HFFc6 (cell line): ENCODE measurements at places on chromosomes 5 and 9. TPM values are rescaled to one million over a fixed set of nuclear protein-coding genes. Genes with fewer than 3 reads are reported as not detected.

DNA sequence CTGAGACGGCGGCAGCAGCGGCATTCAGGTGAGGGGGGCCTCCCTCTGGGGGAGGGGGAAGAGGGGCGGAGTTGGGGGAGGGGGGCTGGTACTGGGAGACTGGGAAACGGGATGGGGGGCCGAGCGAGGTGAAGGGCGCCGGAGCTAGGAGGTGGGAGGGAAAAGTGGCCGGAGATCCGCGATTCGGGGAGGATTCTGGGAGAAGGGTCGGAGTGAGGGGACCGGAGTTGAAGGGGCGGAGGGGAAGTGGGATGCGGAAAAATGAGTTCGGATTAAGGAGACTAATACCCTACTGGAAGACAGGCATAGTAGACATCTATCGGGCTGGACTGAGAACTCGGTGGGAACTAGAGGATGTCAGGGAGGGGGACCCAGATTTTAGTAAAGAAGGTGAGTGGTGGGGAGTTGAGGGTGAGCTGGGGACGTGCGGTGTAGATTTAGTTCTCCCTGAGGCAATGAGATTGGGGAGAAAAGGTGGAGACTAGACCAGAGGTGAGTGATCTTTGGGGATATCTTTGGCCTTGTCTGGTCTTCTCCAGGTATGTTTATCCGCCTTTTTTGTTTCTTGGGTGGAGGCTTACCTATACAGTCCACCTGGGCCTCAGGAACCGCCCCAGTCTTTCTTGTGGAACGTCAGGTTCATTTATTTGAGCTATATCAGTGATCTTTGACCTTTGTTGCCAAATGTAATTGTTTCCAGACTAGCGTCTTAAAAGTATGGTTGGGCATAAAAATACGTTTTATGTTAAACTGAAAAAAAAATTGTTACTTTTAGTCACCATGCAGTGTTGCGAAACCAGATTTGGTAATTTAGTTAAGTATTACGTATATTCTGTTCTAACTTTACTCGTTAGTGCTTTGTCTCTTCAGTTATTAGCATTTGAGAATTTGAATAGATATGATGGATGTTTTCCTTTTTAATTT, 632 bp downstream of the UBAP1 start:
- peak; percentile 50 for DNase-seq
- H3K4me3 ChIP-seq = peak overlapping the region; percentile 99
- H3K27ac ChIP-seq = peak overlapping the region; percentile 98

GRCh38 chr5:54347221-54347865, 37.0 kb upstream of the ARL15 start:
- peaks cover 9% of the 10 kb centered on the region; the same call in 1 of the 2 replicates for H3K27me3 ChIP-seq
- H3K36me3 ChIP-seq = peaks cover 17% of the 10 kb centered on the region
- no peaks in the 10 kb centered on the region for H3K4me1 ChIP-seq

- no peak overlapping the region for H3K4me3 ChIP-seq
- H3K27ac ChIP-seq = no peak overlapping the region
- H3K27me3 ChIP-seq = no peaks in the 10 kb centered on the region; the same call in 1 of the 2 replicates
- H3K36me3 ChIP-seq = peaks cover 71% of the 10 kb centered on the region
Observed at GRCh38 chr9:132644251-132644650, 25.5 kb downstream of the DDX31 start.

- DNase-seq = peak; percentile 95
- H3K4me1 ChIP-seq = peaks cover 44% of the 10 kb centered on the region
- peak within 1 kb of the TSS; percentile 93 for H3K27ac ChIP-seq
- H3K36me3 ChIP-seq = peaks cover 18% of the 10 kb centered on the region
Observed at GRCh38 chr9:86354011-86354817, at the start of gene TUT7. Gene TUT7 (minus strand): TSS chr9:86354410. CDS start chr9:86353199, 1,211 bp downstream.

DNA sequence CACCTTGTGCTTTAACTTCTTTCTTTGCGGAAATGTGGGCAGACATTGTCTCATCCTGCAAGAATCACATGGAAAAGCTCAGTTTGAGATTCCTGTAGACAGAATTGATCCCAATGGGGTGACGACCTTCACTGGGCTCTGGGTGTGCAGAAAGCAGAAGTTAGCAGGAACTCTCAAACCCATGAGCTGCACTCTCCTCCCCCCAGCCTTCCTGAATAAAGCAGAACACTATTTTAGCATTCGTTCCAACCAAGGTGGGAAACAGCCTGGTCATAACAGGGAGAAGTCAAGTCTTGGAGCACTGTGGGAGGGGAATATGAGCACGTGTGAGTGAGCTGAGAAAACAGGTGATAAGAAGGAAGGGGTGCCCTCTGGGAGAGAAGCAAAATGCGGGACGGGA, 87.4 kb upstream of the FER start:
- H3K36me3 ChIP-seq = no peaks in the 10 kb centered on the region
- H3K27ac ChIP-seq = no peak overlapping the region
- DNase-seq = no peak
- H3K4me1 ChIP-seq = peaks cover 17% of the 10 kb centered on the region

- H3K4me3 ChIP-seq = no peak overlapping the region
- peaks cover 28% of the 10 kb centered on the region for H3K36me3 ChIP-seq
- H3K4me1 ChIP-seq = peaks cover 33% of the 10 kb centered on the region
- H3K27me3 ChIP-seq = no peaks in the 10 kb centered on the region; the same call in none of the 2 replicates
- H3K27ac ChIP-seq = no peak overlapping the region; the same call in 1 of the 2 replicates
Observed at GRCh38 chr9:37443566-37443965, 21.1 kb downstream of the GRHPR start.

GRCh38 chr5:138466125-138466899, 1.0 kb downstream of the EGR1 start:
- H3K4me3 ChIP-seq = peak overlapping the region; percentile 89
- peak overlapping the region; percentile 97 for H3K27ac ChIP-seq
- H3K27me3 ChIP-seq = peaks cover 62% of the 10 kb centered on the region
- peak; percentile 50 for DNase-seq

DNA sequence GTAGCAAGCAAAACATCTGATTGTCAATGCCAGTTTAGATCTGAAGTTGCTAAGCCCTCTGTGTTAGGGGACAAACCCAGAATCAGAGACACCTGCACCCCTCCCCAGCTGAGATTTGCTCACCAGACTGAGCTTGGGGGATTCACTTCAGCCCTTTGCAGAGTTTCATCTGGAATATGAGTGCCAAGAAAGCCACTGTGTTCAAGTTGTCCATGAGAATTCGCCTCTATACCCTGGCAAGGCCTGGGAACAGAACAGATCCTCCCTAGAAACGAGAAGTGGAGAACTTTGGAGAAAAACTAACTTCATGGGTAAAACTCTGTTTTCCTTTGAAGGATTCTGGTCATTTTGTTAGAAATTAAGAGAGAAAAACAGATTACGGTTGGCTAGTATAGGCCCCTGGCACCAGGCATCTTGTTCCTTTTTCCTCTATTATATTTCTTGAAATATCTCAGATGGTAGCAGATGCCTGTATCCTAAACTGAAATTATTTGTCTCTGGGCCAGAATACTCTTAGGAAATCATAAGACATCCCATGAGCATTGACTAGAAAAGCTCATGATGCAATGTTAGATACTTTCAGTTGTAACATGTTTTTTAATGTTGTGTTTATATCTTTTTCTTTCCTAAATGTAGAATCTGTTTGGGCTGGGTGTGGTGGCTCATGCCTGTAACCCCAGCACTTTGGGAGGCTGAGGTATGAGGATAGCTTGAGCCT, 64.4 kb downstream of the SNX18 start:
- DNase-seq = no peak
- H3K27me3 ChIP-seq = peaks cover 5% of the 10 kb centered on the region; the same call in 1 of the 2 replicates
- H3K36me3 ChIP-seq = 0 out of 2 replicates have a peak, but pooled peaks cover 5% of the 10 kb centered on the region

GRCh38 chr9:124220946-124221451, 36.8 kb upstream of the NEK6 start:
- peaks cover 27% of the 10 kb centered on the region for H3K27me3 ChIP-seq
- no peak for DNase-seq
- no peak overlapping the region for H3K27ac ChIP-seq

GRCh38 chr9:106936680-106937079, 73.7 kb downstream of the ZNF462 start:
- no peak for DNase-seq
- H3K27ac ChIP-seq = no peak overlapping the region
- H3K36me3 ChIP-seq = peaks cover 59% of the 10 kb centered on the region
- H3K4me1 ChIP-seq = peaks cover 14% of the 10 kb centered on the region
- no peak overlapping the region for H3K4me3 ChIP-seq

GRCh38 chr9:89095761-89096528, 82.7 kb downstream of the SHC3 start:
- no peaks in the 10 kb centered on the region for H3K36me3 ChIP-seq
- no peak overlapping the region for H3K4me3 ChIP-seq
- no peak for DNase-seq

DNA sequence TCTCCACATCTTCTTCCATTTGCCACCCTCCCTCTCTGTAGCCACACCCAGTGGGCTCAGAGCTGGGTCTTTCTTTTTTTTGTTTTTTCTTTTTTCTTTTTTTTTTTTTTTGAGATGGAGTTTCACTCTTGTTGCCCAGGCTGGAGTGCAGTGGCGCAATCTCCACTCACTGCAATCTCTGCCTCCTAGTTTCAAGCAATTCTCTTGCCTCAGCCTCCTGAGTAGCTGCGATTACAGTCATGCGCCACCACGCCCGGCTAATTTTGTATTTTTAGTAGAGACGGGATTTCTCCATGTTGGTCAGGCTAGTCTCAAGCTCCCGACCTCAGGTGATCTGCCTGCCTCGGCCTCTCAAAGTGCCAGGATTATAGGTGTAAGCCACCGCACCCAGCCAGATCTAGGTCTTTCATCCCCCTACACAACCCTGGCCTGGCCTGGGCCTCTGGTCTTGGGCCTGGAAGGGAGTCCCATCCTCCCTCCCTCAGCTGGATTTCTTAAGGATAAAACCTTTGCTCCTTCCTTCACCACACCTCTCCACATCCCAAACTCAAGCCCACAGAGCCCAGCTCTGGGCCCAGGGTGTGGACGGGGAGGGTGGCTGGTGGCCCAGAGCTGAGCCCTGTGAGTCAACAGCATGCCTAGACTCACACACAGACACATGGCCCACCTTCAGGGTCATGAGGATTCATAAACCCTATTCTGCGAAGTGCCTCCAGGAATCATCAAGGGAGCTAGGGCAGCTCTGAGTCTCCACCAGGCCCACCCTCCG, 18.8 kb upstream of the KCNIP1 start:
- DNase-seq = no peak
- no peak overlapping the region for H3K27ac ChIP-seq
- no peaks in the 10 kb centered on the region for H3K4me1 ChIP-seq

DNA sequence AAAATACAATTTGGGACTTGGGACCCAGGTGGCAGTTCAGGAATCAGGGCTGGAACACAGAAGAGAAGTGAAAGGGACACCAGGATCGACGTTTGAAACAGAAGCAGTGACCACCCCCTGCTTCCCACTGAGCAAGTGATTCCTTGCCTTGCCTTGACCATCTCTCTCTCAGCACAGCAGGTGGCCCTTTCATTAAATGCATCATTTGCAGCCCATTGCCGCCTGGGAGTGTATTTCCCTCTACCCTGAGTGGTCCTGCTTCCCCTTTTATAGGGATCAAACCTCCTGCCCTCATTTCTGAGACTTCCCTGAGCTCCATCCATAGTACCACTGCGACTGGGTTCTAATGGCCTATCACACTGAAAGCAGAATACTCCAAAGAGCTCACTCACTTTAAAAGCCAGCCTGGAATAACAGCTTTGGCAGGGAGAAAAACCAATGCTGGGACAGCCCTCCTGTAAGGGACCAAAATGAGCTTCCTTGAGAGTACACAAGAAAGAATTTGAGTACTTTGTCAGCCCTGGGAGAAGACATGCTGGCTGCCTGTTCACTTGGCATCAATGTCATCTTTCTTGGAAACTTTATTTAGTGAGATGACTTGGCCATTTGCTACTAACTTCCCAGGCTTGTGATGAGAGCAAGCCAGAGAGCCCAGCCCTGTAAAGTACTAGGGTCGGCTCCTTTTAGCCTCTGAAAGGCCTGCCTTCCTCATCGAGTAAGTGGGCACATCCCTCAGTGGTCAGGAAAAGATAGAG, 149.7 kb downstream of the SLIT3 start:
- peaks cover 9% of the 10 kb centered on the region for H3K27me3 ChIP-seq
- H3K4me3 ChIP-seq = no peak overlapping the region
- no peak for DNase-seq
- peaks cover 11% of the 10 kb centered on the region; the same call in 1 of the 2 replicates for H3K4me1 ChIP-seq

GRCh38 chr5:936149-937144, 43.8 kb downstream of the TRIP13 start:
- H3K4me1 ChIP-seq = no peaks in the 10 kb centered on the region

DNA sequence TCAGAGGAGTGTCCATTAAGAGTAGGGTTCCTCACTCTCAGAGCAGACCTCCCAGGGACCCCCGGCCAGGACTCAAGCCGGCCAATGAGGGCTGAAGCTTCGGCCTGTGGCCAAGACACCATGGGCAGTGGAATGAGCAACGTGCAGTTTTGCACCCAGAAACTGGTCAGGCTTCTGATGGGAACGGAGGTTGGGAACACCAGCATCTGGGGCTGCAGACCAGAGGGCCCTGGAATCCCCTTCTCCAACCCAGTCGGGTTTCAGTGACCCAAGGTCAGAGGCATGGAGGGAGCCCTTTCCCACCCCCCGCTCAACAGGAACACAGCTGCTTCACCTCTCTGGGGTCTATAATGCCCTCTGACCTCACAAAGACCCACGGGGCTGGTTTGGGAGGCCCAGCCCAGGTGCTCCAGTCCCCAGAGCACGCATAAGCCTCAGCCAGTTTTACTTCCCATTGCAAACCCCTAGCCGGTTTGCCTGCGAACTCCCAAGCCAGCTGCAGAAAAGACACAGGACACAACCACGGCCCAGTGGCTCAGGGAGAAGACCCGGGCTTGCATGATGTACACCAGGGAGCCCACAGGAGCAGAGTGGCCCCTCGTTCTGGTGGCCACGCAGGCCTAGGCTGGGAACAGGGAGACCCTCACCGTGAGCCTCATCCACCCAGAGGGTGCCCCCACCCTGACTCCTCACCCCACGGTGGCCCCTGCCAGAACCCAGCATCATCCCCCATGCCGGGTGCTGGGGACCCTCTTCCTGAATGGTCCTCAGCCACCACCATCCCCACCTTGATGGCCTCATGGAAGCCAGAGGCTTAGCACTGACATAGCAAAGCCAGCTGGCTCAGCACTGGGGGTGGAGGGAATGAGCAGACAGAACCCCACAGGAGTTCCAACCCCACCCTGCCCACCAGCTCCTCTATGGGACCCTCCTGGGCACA, 30.6 kb downstream of the VAV2 start:
- H3K4me1 ChIP-seq = peaks cover 28% of the 10 kb centered on the region
- H3K27ac ChIP-seq = no peak overlapping the region
- H3K36me3 ChIP-seq = peaks cover 24% of the 10 kb centered on the region
- H3K27me3 ChIP-seq = peaks cover 2% of the 10 kb centered on the region

GRCh38 chr9:127522727-127523126, 71.4 kb downstream of the LRSAM1 start:
- H3K36me3 ChIP-seq = peaks cover 67% of the 10 kb centered on the region
- peaks cover 40% of the 10 kb centered on the region for H3K27me3 ChIP-seq
- peak overlapping the region; percentile 98 for H3K27ac ChIP-seq
- H3K4me1 ChIP-seq = peaks cover 91% of the 10 kb centered on the region

CER1 gene
- not detected in 3 replicates for total RNA-seq

MAPK9 gene
- total RNA-seq = 29.2 to 33.6 TPM (median 32.8 TPM) in 3 replicates

FAM169A gene
- total RNA-seq = not detected in 3 replicates

FIBCD1 gene
- 1.2 to 9.0 TPM (median 2.5 TPM) in 3 replicates for total RNA-seq

PCDHGB3 gene
- total RNA-seq = 4.0 to 4.4 TPM (median 4.4 TPM) in 3 replicates

FANCC gene
- total RNA-seq = 4.8 to 6.3 TPM (median 5.9 TPM) in 3 replicates

CFAP157 gene
- total RNA-seq = 0.08 TPM in 1 of 3 replicates, not detected in the others

HTR1A gene
- total RNA-seq = not detected in 2 replicates

SGCD gene
- 4.7 and 5.4 TPM in 2 replicates for total RNA-seq

INSL4 gene
- total RNA-seq = not detected in 3 replicates

SLC36A2 gene
- total RNA-seq = not detected in 3 replicates
